ENCODE measurements at places on chromosomes 7 and 10. TPM values are rescaled to one million over a fixed set of nuclear protein-coding genes. Genes with fewer than 3 reads are reported as not detected.

DNA sequence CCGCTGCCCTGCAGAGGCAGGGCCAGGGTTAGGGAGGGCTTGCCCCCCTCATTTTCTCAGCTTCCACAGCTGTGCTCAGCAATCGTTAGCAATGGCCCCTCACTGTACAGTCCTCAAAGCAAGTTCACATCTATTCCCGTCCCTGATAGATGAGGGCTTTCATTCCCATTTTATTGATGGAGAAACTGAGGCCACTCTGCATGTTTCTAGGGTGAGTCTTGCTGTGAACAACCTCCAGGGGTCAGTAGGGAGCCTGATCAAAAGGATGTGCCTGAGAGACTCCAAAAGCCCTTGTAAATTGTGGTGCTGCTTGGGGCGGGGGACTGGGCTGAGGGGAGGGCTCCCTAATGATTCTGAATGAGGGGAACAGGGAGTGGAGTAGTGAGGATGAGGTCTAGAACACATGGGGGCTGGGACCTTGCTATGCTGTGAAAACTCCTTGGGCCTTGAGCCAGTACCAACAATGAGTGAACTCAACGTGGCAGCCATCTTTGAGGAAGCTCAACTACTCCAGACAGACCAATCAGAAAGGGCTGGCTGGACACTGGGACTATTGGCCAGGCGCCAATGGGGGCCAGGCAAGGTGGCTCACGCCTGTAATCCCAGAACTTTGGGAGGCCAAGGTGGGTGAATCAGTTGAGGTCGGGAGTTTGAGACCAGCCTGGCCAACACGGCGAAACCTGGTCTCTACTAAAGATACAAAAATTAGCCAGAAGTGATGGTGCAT, 6.7 kb upstream of the GRIFIN start:
- DNase-seq: no peak

DNA sequence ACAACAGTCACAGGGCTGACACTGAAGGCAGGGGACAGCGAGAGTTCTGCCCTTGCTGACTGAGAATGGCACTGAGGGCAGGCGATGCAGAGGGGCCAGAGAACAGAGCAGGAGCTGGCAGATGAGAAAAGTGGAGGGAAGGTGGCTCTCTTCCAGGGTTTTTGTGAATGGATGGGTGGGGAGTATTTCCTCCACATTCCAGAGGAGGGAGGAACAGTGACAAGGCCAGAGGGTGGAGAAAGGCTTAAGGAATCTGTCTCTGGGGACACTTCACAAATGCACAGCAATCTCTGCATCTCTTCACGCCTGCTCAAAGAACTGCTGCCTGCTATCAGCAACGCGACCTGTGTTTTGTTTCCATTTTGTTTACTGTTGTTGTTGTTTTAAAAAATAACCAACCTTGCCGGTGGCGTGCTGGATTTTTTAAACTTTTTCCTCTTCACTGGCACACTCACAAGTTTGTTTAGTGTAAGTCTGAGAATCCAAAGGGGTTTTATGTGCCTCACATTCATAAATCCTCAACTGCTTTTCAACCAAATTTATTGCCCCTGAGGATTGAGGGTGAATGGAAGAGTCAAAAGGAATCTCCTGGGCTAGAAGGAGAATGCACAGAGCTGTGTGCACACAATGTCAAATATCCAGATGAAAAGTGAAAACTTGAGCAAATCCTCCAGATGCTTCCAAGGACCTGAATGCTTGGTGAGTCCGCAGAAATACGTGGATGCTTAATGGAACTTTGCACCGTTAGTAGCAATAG, 129.3 kb downstream of the GLI3 start:
- no peak for DNase-seq

DNA sequence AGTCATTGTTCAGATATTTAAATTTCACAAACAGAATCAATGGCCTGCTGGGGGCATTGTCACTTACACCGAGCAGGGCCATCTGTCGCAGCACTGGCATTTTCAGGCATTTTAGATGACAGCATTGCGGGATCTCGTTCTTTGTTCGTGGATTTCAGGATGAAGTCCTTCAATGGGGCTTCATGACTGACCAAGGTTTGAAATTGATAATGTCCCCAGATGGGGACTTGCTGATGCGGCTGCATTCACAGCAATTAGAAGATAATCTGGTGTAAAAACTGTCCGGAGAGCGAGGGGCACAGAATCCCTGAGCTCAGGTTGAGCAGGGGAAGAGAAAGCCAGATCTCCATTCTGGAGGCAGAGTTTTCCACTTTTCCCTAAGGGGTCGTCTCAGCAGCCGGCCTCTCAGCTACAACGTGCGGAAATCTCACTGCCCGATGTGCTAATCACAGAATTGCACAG, 1.9 kb upstream of the C7orf33 start:
- DNase-seq: no peak

RBP3 gene
- polyA plus RNA-seq: 0.09 TPM

All from left renal pelvis (tissue), 4 donors.